Right renal cortex interstitium (tissue), 3 donors: ENCODE measurements at places on chromosomes 13 and 19. TPM values are rescaled to one million over a fixed set of nuclear protein-coding genes. Genes with fewer than 3 reads are reported as not detected.

AMH gene
- polyA plus RNA-seq, result 1.1 TPM

C1QTNF9 gene
- polyA plus RNA-seq, result 0.23 TPM

NLRP5 gene
- not detected for polyA plus RNA-seq

CEACAM7 gene
- polyA plus RNA-seq, result not detected

GRCh38 chr19:17841371-17841809 is 6.4 kb downstream of the JAK3 start:
- no peak for DNase-seq

- no peak for DNase-seq
These were observed 12.8 kb upstream of the MAP2K2 start for GRCh38 chr19:4136680-4137088.

- no peak for DNase-seq
These were observed 47.3 kb upstream of the CLDN10 start for GRCh38 chr13:95505265-95505664.

DNA sequence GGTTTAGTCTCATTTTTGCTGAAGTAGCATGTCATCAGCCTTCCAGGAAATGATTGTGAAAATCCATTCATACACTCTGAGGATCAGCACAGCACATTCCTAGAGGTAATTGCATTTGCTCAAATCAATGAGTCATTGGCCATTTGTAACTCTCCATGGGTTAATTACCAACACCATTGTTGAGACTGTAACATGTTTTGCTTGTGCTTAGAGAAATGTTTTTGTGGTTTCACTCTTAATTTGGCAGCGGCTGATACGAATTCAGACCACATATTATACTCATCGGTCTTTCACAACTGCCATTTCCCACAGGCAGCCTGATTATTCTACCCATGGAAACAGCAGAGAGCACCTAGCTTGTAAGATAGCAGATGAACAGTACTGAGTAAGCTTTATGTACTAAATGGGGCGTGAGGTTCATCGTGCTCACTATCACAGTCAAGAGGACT is 110.3 kb downstream of the NHLRC3 start:
- no peak for DNase-seq

GRCh38 chr13:96684469-96684868 is 309.8 kb downstream of the OXGR1 start:
- no peak for DNase-seq

- DNase-seq, result no peak
These were observed 453.9 kb downstream of the SLITRK5 start for GRCh38 chr13:88125055-88125454.

GRCh38 chr13:44191103-44191502 is 182.5 kb upstream of the SERP2 start:
- no peak for DNase-seq

DNA sequence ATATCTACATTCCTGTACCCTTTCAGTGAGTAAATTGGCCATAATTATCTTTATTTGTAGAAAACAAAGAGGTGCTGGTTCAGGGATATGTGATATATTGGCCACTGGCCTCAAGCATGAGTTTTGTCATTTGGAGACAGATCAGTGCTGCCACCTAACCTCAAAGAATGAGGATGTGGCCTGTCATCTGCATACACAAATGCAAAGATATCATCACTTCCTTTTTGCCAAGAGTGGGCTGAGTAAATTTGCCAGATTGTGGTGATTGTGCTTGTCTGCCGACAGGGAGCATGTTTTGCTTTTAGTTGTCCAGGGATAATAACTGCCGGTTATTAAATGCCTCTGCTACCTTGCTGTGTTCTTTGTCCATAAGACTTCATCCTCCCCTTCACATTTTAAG is 44.2 kb downstream of the WASF3 start:
- DNase-seq, result no peak

DNA sequence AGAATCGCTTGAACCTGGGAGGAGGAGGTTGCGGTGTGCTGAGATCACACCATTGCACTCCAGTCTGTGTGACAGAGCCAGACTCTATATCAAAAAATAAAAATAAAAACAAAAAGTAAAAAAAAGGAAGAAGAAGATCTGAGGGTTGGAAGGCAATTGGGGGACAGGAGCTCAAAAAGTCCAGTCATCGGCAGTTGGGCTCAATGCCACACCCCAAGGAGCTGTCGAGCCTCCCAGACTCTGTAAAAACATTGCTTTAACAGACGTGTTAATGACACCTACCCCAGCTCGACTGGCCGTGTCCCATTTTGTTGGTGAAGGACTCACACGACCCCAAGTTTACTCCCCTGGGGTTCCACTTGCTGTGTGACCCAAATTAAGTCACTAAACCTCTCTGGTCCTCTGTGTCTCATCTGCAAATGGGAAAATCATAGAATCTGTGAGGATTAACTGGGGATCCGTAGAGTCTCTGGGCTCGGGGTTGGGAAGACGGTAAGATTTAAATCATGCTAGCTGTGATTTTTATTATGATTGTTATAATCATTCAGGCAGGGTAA is 7.0 kb downstream of the GNA15 start:
- DNase-seq, result no peak

GRCh38 chr13:102793611-102794355 is 5.0 kb downstream of the POGLUT2 start:
- DNase-seq, result no peak

DNA sequence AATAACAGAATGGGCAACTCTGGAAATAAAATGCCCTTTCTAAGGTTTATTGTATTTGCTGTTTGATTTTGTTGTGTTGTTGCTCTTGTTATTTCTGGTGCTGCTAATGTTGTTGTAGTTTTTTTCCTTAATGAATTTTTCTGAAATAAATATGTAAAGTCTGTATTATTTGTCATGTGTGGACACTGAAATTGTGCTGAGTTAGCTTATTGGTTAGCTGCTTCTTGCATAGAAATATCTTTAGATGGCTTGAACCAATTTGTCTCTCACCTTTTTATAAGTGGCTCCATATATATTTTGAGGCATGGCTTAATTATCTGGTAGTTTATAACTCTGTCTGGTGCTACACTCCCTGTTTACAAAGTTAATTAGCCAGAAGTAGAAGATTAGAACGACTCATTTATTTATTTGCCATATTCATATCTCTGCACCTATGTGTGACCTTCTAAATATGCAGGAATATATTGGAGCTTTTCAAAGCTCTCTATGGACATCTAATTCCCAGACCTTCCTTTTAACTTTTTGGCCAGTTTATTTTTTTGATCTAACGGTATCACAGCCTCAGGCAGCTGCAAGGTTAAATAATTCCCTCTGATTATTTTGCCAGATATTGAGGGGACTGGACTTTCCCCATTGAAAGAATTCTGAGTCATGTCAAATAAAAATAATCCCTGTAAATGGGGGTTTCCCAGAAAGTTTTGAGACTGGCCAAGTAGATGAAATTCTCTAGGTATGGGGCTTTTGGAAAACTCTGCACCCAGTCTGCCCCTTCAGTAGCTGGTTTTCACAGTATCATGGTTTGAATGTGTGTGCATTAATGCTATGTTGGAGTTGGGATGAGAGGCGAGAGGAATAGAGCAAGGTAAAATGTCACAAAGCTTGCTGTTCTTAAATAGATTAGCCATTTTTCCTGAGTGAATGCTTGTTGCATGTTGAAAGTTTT is 1331.7 kb upstream of the MIR17HG start:
- no peak for DNase-seq

DNA sequence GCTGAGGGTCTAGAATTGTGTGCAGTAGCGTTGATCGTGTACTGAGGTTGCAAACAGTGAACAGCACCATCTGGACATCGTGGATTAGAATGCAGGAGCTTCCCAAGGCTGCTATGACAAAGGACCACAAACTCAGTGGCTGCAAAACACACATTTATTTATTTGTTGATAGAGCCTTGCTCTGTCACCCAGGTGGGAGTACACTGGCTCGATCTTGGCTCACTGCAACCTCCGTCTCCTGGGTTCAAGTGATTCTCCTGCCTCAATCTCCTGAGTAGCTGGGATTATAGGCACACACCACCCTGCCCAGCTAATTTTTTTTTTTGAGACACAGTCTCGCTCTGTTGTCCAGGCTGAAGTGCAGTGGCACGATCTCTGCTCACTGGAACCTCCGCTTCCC is 2.3 kb upstream of the UHRF1 start:
- no peak for DNase-seq
